ENCODE measurements at places on chromosomes 5 and 9.
A peak's percentile ranks its signal among the peaks of the same experiment; 100 is the strongest.

DNA sequence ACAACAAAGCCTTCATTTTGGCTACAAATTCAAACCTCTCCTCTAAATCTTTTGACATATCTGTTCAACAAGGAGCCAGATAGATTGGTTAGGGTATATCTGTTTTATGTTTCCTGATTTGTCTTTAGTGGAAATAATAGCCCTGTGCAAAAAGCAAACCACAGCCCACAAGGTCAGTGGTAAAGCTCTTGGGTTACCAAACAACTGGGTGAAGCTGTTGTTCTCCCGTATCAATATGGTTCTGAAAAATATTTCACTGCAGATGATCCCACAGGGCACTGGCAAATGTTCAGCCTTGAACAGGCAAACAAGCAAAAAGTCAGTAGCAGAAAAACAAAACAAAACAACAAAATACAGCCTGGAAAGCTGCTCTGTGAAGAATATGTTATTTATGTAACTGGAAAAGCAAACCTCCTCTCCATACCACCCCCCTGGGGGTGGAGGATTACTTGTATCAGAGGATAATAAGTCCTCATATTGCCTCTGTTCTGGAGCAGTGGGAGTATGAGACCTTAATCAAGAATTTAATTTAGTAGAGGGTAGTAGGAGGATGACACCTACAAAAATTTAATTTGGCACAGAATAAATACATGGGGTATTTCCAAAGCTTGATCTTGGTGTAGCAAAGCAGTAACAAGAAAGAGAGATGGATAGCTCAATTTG, 20.8 kb upstream of the PTBP3 start:
- no peak for DNase-seq

DNA sequence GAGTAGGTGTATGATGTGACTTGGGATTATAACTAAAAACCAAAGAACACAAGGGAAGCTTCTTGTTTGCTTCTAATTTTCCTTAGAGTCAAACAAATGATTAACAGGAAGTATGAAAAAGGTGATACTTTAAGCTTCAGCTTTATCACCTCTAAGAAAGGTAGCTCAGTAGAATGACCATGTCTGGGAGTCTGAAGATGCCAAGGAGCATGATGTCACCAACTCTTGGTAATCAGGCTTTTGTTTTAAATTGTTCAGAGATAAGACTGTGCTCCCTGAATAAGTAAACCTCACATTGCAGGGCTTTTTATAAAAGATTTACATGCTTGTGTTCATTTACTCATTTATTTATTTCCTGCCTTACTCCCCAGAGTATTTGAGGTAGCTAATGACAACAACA, 169.9 kb downstream of the FER start:
- DNase-seq, result no peak

- DNase-seq, result peak; percentile 28
Measured at GRCh38 chr9:135105211-135105745, 17.8 kb downstream of the OLFM1 start.

- DNase-seq, result no peak
Measured at GRCh38 chr5:72472666-72473422, 34.4 kb downstream of the ZNF366 start.

- DNase-seq, result no peak
Measured at GRCh38 chr5:28254846-28255245, 1216.5 kb upstream of the CDH9 start.

DNA sequence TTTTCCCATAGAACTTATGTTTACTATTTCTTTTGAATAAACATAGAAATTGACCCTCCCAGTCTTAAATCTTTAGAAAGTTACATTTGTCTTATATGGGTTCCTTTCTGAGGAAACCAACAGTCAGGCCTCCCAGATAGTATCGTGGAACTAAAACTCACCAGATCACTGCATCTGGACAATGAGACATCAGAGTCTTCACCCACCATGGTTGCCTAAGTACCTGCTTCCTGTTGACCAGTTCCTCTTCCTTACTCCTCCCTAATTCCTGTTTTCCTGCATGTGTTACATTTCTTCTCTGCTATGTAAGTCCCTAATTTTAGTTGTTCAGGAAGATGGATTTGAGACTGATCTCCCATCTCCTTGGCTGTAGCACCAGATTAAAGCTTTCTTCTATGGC, 462.2 kb downstream of the DIRAS2 start:
- no peak for DNase-seq

- no peak for DNase-seq
Measured at GRCh38 chr9:18834740-18835361, 198.2 kb downstream of the SAXO1 start.

DNA sequence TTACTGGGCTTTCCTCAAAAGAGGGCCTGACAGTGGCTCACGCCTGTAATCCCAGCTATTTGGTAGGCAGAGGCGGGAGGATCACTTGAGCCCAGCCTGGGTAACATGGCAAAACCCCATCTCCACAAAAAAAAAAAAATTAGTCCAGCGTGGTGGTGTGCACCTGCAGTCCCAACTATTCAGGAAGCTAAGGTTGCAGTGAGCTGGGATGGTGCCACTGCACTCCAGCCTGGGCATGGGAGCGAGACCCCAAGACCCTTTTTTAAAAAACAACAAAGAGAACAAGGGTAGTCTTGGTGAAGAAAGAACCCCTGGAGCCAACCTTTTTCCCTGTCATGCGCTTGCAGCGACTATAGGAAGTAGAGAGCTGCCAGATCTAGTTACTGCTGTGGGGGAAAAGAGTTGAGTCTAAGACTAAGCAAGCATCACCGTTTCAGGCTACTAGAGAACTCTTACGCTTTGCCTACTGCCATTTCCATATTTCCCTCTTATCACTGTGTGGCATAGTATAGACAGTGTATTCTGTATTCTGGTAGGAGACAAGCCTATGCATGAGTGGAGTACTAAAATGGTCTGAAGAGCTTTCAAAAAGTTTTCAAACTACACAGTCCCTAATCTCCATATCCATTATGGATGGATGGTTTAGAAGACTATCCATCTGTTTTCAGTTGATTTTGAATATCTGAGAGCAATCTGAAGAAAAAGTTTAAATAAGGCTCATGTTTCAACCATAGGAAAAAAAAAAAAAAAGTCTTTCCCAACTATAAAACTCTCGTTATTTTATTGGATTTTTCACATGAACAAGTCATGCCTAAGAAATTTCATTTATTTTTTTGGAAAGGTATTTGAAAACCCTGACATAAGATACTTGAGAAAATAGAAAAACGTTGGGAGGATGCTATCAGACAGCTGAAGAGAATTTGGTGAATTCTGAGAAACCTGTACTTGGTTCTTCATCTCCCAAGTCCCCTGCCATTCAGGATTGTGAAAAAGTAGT, 2.6 kb downstream of the C9orf40 start:
- DNase-seq, result peak; percentile 32

GRCh38 chr5:142611154-142611553, 74.7 kb downstream of the FGF1 start:
- DNase-seq, result peak; percentile 78

DNA sequence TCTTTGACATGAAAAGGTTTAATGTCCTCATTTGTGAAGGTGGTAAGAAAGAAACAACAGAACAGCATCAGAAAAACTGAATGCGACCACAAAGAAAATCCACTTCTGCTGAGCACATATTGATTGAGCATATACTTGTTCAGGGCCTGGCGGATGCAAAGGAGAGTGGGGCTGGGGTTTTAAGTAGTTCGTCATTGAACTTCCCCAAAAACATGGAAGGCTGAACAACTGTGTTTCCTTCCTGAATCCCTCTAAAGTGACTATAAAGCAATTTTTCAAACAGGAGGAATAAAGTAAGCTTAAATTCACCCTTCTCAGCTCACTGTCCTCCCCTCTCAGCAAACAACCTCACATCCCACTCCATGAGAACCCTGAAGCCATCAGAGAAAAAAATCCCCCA, 262.9 kb downstream of the AGTPBP1 start:
- no peak for DNase-seq

DNA sequence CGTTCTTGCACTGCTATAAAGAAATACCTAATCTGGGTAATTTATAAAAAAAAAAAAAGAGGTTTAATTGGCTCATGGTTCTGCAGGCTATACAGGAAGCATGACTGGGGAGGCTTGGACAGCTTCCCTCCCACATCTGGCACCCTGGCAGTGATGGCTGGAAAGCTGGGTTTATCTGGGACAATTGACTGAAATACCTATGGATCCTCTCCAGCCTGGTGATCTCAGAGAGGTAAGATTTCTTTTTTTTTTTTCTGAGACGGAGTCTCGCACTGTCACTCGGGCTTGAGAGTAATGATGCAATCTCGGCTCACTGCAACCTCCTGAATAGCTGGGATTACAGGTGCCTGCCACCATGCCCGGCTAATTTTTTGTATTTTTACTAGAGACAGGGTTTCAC, 22.7 kb upstream of the UGCG start:
- DNase-seq, result no peak

DNA sequence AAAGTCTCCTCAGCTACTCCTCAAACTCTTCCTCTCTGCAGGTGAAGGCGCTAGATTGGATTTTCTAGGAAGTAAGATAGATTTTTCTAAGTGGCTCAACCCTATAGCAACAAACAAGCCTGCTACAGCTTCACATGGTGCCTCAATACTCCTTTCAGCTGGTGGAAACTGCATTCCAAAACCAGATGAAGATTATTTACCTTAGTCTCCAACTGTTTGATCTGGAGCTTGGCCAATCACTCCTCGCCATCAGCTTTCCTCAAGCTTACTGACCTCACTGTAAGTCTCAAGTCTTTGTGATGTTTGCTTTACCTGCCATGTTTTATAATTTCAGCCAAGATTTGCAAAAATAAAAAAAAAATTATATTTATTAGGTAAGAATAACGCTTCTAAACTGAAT, 622.4 kb downstream of the CHSY3 start:
- DNase-seq, result no peak
